ENCODE measurements at places on chromosomes 11 and 22.

- DNase-seq: no peak
Measured at GRCh38 chr11:101096036-101096704, 33.4 kb downstream of the PGR start.

DNA sequence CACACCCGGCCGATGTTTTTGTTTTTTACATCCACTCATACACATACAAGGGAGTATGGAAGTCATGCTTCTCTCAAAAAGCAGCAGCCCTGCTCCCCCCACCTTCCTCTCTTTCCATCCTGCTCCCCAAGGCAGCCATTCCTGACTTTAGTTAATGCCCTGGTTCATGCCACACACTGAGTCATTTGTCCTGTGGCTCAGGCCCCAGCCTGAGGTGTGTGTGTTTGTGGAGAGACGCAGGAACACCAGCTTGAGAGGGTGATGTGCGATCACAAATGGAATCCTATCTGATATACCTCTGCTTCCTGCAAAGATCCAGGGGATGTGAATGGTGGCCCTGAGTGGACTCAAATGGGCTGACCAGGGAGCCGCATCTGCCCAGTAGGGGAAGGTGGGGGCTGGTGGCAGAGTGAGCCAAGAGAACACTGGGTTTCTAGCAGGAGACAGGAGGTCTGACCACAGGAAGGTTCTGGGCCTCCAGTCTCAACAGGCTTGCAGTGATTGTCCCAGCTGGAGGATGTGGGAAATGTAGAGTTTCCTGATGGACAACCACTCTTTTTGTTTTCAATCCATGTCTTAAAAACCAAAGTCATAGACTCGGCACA, 86.7 kb downstream of the OSBP2 start:
- DNase-seq: no peak

GRCh38 chr22:50174382-50175190, 4.1 kb downstream of the PANX2 start:
- DNase-seq: no peak

DNA sequence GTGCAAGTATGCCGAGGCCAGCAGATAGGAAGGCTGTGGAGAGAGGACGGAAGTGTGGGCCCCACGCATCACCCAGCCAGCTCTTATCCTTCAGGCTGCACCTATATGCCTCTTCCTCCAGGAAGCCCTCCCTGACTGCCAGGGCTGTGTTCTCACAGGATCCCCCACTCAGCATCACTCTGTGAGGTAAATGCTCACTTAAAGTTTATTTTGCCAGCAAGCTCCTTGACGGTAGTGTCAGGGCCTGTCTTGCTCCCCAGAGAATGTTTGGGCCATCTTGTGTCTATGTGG, 4.4 kb downstream of the TBX10 start:
- no peak for DNase-seq

GRCh38 chr11:70647188-70648166, 249.1 kb downstream of the CTTN start:
- no peak for DNase-seq

DNA sequence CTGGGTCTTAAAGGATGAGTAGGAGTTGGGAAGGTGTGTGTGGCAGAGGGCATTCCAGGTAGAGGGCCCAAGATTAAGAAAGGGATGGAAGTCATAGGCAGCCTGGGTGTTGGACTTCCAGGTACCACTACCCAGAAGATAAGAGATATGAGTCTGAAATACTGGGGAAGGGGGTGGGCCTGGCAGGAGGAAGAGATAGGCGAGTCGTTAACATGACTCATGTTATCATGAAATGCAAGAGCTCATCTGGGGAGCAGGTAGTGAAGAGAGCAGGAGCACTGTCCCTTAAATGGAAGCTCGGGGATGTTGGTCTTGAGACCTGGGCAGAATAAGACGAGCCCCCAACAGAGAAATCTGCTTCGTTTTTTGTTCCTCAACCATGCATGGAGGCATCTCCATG, 10.2 kb downstream of the ZC3H7B start:
- DNase-seq: no peak

- no peak for DNase-seq
Measured at GRCh38 chr11:130611791-130612251, 163.4 kb downstream of the ADAMTS15 start.

GRCh38 chr22:35266277-35266676, 9.0 kb downstream of the HMGXB4 start:
- DNase-seq: no peak

- DNase-seq: no peak
Measured at GRCh38 chr11:23586173-23586572, 725.9 kb upstream of the CCDC179 start.

DNA sequence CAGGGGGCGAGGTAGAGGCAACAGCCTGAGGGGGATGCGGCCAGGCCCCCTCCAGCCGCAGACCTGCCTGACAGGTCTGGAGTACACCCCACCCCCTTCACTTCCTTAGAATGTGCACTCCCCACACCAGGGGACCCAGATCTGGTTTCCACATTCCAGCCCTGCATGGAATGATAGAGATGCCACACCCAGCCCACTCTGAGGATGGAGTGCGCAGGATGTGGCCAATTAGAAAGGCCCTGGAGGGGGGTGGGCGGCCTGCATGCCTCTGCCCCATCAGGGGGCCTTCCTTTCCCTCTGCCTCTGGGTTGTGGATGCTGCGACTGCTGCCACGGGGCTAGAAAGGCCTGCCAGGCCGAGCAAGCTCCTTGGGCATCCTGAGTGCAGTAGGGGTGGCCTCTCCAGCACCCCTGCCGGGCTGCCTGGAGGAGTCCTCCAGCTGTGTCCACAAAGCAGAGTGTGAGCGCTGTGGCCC, 28.2 kb upstream of the MGAT3 start:
- DNase-seq: no peak

DNA sequence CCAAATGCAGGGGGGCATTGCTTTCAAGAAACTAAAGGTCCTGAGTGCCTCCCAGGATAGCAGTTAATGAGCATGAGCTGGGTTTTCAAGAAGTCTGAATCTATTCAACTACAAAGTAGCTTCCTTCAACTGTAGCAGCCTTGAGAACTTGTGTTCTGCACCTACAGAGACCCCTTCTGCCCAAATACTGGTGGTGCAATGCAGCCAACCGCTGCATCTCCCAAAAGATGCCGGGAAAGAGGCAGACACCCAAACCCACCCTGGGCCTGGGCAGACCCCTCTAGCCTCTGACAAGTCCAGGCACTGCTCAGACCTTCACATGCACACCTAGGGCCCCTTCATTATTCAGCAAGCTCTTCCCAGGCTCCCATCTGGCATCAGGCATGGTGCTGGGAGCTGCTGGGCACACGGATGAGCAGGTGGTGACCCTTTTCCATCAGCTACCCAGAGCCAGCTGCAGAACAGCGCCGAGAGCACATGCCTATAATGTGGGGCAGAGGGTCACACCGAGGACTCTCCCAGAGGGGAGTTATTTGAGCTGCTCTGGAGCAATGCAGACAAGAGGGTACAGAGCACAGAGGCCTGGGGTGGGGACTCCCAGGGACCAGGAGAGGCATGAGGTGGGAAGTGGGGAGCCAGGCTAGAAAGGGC, 44.9 kb upstream of the ETS1 start:
- DNase-seq: peak; percentile 63

DNA sequence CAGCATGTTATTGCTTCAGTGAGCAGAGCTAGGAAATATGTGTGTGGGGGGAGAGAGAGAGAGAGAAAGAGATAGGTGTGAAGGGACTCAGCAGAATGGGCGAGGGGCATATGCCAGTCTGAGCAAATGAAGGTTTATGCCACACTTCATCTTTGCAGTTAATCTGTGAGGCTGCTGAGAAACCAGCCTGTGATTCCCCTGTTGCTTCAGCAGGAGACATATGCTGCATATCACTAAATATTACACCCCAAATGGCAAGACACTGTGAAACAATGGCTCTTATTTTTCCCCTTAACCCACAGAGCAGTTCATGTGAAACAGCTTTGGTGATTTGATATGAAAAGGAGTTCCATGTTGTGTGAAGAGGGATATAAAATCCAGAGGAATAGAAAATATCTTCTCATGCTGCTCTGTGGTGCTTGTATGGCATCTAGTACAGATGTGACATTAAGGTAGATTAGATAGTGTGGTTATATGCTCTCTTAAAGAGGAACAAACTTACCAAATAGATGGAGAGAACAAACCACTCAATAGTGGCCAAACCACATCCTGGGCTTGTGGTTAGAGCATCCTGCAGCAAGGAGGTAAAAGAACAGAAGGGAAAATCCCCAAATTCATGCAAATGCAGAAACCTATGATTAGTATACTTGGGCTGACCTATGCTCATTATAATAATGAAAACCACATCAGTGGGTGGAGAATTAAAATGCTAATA, 864.2 kb downstream of the FAM181B start:
- peak; percentile 80 for DNase-seq

GRCh38 chr11:34134765-34135164, 29.3 kb downstream of the NAT10 start:
- DNase-seq: no peak

- DNase-seq: peak; percentile 28
Measured at GRCh38 chr11:112795142-112795815, 165.9 kb upstream of the NCAM1 start.

DNA sequence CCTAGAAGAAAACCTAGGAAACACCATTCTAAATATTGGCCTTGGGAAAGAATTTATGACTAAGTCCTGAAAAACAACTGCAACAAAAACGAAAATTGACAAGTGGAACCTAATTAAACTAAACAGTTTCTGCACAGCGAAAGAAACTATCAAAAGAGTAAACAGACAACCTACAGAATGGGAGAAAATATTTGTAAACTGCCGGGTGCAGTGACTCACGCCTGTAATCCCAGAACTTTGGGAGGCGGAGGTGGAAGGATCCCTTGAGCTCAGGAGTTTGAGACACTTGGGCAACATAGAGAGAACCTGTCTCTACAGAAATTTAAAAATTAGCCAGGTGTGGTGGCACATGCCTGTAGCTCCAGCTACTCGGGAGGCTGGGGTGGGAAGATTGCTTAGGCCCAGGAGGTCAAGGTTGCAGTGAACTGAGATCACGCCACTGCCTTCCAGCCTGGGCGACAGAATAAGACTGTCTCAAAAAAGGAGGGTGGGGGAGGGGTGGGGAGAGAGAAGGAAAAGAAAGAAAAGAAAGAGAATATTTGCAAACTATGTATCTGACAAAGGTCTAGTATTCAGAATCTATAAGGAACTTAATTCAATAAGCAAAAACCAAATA, 14.0 kb downstream of the OR2AT4 start:
- DNase-seq: no peak

DNA sequence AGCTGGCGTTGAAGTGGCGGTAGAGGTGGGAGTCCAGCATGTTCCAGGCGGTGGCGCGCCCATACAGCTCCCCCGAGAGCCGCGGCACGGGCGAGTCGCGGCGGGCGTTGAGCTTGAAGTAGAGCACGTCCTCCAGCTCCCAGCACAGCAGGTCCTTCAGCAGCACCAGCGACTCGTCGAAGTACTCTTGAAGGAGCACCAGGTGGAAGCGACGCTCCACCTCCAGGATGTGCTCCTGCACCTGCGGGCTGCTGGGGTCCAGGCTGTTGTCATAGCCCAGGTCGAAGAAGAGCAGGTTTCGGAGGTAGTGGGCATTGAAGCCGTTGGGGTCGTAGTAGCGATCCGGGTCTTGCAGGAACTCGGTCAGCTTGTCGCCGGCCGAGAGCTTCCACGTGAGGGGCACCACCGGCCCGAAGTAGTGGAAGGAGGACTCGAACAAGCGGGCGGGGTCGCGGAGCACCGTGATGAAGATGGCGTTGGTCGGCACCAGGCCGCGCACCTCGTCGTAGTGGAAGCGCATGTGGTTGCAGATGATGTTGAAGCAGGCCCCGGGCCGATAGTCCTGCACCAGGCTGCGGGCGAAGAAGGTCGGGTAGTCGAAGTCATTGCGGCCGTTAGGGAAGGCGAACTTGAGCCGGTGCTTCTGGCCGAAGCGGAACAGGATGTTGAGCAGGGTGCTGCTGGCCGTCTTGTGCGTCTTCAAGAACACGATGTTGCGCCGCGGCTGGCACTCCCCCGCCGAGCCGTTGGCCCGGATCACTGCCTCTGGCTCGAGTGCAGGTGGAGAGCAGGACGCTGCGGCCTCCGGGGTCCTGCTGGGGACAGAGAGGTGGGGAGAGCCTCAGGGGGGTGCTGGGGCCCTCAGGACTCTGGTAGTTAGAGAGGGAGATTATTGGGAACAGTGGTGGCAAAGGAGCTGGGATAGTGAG, 9.0 kb upstream of the SEC14L6 start:
- no peak for DNase-seq

DNA sequence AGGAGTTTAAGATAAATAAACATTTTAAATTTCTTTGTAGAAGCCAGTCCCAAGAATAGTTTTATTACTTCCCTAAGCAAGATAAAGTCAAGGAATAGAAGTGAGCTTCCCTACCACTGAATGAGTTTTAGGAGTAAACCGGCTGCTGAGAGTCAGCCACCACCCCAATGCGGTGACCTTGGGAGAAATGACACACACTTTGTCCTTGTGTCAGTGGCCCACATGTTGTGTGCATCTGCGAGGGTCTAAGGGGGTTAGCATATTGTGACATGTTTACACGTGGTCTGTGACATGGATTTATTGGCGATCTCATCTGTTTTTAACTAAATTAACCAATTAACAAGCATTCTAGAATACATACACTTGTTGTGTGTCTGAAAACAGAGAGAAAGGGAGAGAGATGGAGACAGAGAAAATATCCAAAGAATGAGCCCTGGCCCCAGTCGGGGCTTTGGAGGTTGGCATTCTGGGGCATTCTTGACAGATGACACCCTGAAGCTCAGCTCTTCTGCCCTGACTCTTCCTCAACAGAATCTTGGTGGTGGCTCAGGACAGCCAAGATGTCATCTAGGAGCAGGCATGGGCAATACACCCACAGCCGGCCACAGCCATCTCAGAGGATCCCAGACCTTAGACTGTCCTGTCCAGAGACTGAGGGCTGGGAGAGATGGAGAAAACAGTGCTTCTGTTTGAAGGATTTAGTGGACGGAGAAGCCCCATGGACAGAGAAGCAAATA, 29.7 kb upstream of the TMPRSS4 start:
- DNase-seq: no peak

- DNase-seq: no peak
Measured at GRCh38 chr11:117517097-117517496, 189.4 kb downstream of the CEP164 start.

DNA sequence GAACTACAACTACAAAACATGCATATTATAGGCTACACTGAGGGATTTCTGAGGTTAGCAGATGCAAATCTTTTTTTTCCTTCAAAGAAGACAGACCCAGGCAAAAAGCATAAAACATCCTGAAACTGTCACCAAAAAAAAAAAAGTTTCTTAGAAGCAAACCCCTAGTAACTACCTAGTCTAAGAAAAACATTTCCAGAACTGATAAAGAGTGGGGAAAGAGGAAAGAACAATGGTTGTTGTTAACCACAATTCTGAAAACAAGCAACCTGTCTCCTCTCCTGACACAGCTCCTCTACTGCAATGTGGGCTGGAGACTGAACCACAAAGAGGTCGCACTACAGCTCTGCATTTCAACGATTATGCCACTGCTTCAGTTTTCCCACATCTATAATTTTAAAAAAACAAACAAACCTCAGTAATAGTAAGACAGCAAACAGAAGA, 15.0 kb downstream of the DENND5A start:
- peak; percentile 54 for DNase-seq

DNA sequence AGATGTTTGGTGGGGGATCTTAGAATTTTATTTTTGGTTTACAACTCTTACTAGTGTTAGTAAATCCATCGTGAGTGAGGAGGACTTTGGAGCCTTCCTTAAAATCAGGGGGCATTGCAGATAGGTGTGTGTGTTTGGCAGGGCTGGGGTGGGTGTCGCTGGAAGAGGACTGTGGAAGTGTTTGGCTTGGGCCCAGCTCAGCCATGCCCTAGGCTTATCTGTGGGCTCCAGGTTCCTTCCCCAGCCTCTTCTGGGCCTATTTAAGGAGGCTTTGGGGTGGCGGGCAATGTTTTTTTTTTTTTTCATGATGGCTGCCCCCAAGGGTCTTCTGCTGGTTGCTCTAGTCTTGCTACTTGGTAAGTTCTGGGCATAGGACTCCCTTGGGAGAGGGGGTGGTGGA, 22.1 kb downstream of the MTFP1 start:
- no peak for DNase-seq
